Left lobe of liver (tissue), 2 donors: ENCODE measurements at places on chromosomes 5 and 9.

- DNase-seq, result peak; percentile 52
Measured at GRCh38 chr9:134223091-134223490, 58.7 kb upstream of the RNU6ATAC start.

- no peak for DNase-seq
Measured at GRCh38 chr9:137461663-137462395, 2.7 kb upstream of the NSMF start.

GRCh38 chr5:92421942-92422341 is 1038.8 kb upstream of the ARRDC3 start:
- DNase-seq, result no peak

- no peak for DNase-seq
Measured at GRCh38 chr5:57036761-57037160, 84.8 kb upstream of the MIER3 start.

DNA sequence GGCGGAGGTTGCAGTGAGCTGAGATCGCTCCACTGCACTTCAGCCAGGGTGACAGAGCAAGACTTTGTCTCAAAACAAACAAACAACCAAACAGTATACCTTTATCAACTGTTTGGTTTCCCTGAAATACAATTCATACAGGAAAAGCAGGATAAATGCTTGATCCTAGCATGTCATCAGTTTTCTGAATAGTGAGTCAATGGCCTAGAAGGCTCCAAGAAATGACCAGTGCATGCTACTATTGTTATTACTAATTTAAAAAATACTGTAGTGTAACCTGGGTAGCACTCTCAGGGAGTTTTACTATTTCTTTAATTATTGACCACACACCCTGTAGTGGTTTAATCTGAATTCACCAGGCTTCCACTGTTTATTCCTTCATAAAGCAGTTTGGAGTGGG is 101.0 kb upstream of the PTPN3 start:
- DNase-seq, result no peak

DNA sequence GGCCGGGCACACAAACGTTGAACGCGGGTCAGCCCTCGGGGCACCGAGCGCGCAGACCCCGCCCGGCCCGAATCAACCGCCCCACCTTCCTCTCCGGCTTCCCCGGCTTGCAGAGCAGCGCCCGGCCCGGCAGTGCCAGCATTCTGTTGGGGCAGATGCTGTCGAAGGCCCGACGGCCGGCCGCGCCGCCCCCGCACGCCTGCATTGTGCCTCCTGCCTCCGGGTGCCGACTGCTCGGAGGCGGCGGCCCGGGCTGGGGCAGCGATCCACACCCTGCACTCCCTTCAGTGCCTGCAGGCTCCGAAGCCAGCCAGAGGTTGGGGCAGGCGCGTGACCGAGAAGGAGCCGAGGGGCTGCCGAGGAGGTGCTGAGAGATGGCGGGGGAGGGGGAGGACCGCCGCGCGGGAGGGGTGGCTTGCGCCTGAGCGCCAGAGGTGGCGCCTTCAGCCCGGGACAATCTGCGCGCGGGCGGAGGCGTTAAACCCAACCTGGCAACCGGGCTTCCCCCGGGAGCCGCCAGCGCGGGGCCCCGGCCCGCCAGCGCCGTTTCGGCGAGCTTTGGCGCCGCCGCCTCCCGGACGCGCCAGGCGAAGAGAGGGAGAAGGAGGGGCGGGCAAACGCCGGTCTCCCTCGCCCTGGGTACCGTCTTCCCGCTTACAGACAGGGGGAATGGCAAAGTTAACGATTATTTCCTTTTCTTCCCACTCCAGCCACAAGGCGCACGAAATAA is at the start of gene MCIDAS:
MCIDAS (minus strand) TSS at position 382 of the 730 bp plus-strand sequence; CDS start at position 205, 177 bp downstream.
- peak; percentile 49 for DNase-seq

GRCh38 chr5:142295084-142295758 is 29.6 kb downstream of the SPRY4 start:
- DNase-seq, result no peak

- no peak for DNase-seq
Measured at GRCh38 chr9:80995759-80996158, 693.6 kb downstream of the TLE1 start.

DNA sequence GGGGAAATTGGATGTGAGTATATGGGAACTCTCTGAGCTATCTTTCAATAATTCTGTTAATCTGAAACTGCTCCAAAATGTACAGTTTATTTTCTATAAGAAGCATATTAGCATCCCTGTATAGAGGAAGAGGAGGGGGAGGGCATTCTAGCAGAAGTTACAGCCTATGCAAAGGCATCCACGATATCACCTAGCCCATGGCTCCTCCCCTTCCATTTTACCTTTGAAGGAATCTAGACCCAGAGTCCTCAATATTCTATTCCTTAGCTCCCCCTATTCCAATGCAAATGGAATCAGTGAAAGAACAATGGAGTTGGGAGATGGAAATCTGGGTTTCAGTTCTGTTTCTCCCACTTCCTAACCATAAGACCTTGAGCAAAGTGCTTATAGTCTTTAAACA is 132.9 kb upstream of the IFNE start:
- no peak for DNase-seq

DNA sequence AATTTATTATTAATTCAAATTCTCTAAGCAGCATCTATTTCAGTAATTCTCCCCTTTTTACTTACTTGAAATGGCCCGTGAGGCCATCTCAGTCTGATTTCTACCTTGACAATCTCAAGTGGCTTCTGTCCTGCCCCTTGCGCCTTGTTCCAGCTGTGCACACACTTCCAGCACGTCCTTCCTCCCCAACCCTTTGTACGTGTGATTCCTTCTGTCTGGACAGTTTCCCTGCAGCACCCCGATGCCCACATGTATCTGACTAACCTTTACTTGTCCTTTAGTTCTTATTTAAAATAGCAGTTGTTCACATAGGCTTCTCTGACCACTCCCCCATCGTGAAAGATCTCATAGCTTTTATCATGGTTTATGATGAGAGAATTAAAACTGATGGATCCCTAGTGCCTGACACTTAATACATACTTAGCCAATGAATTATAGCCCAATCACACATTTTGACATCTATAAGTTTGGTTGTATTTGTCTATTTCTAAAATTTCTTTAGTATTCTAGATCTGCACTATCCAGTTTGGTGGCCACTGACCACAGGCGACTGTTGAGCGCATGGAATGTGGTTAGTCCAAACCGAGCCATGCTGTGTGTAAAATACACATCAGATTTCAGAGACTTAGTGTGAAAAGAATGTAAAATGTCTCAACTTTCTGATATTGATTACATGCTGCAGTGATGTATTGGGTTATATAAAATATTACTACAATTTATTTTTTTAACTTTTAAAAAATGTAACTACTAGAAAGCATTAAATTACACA is 14.3 kb downstream of the ZBTB34 start:
- DNase-seq, result no peak

DNA sequence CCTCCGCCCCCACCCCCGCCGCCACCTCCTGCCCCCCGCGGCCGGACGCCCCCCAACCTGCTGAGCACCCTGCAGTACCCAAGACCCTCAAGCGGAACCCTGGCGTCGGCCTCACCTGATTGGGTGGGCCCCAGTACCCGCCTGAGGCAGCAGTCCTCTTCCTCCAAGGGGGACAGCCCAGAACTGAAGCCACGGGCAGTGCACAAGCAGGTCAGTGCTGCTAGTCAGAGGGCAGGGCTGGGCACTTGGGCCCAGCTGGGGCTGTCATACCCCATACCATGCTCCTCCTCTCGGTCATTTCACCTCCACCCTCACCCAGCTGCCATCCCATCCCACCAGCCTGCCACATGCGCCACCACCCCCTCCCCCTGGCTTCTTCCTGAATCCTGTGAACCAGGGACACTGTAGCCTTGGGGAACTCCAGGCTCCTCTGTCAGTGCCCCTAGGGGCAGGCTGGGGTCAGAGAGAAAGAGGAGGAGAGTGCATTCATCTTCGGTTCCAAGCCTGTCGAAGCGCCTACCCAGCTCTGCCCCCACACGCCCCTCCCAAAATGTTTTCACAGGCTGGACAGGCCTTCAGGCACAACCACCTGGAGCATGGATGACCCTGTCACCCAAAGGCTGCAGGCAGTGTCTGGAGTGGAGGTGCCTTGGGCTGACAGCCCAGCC is 122.0 kb downstream of the DAB2IP start:
- no peak for DNase-seq

GRCh38 chr5:138875552-138875875 is 379 bp upstream of the LRRTM2 start:
- no peak for DNase-seq

GRCh38 chr5:33999978-34000377 is 7.9 kb downstream of the AMACR start:
- DNase-seq, result no peak

DNA sequence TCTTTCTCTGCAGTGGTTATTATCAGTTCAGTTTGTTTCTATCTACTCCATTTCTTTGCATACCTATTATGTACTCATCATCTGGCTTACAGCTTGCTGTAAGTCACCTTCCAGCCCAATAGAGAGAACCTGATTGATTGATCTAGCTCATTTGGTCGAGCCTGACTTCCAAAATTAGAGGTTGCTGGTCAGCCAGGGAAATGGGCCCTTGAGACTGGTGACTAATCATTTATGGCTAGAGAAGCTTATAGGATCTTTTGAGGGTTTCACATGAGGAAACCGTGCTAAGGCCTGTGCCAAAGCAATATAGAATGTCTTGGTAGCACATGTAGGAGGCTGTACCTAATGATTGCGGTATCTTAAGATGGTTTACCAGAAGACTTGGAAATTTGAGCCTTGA is 5.8 kb downstream of the SREK1 start:
- DNase-seq, result no peak

GRCh38 chr5:133426264-133426663 is 186.1 kb downstream of the FSTL4 start:
- DNase-seq, result no peak

GRCh38 chr9:76537150-76537646 is 78.2 kb downstream of the GCNT1 start:
- DNase-seq, result no peak

DNA sequence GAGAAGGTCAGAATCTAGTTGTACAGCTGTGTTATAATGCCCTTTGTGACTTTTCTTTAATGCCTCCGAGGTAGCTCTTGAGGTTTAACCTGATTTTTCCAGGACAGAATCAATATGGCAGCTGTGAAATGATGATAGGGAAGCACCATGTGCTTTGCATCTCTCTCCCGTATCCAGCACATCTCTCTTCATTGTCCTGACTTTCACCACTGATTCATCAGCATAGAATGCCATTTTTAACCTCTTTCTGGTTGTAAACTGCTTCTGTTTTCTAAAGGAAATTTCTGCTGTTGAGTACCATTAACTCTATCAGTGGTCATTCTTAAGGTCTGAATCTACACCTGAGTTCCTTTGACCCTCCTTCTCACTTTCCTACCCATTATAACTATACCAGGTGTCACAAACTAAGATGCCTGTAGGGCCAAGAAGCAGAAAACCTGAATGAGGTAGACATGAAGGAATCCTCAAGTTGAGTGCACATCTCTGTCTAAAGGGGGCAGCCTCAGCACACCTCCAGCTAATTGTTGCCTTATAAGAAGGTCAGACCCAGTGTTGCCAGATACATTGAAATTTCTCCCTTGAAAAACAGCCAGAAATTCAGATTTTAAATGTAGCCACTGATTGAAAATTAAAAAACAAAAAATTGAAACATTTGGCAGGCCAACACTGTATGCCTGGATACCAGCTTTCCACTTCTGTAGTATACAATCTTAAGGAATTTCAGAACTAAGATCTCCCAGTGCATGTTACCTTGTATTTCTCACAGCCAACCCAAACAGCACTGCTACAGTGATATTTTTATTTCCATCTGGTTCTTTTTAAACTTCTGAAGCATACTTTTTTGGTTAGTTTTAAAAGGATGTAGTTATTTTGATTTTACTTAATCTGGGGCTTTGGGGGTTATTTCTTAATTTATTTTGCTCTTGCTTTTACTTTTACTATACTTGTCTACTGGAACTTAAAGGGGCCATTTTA is 35.8 kb upstream of the TLX3 start:
- DNase-seq, result no peak

- no peak for DNase-seq
Measured at GRCh38 chr5:77627869-77628674, 10.4 kb downstream of the OTP start.

DNA sequence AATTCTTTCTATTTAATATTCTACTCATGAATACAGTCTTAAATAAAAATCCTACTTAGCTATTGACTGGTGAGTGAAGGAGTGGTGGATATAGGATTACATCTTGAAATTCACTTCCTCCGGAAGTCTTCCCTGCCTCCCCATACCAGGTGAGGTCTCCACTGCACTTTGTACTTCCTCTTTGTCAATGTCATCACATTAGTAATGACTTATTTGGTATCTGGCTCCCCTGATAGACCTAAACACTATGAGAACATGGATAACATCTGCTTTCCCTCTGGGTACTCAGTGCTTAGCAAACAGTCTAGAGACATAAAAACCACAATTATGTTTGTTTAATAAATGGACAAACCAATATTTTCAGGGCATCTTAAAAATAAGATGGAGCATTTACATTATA is 532.1 kb downstream of the PDE4D start:
- DNase-seq, result no peak

GRCh38 chr5:9557696-9558095 is 11.8 kb upstream of the SEMA5A start:
- no peak for DNase-seq

DNA sequence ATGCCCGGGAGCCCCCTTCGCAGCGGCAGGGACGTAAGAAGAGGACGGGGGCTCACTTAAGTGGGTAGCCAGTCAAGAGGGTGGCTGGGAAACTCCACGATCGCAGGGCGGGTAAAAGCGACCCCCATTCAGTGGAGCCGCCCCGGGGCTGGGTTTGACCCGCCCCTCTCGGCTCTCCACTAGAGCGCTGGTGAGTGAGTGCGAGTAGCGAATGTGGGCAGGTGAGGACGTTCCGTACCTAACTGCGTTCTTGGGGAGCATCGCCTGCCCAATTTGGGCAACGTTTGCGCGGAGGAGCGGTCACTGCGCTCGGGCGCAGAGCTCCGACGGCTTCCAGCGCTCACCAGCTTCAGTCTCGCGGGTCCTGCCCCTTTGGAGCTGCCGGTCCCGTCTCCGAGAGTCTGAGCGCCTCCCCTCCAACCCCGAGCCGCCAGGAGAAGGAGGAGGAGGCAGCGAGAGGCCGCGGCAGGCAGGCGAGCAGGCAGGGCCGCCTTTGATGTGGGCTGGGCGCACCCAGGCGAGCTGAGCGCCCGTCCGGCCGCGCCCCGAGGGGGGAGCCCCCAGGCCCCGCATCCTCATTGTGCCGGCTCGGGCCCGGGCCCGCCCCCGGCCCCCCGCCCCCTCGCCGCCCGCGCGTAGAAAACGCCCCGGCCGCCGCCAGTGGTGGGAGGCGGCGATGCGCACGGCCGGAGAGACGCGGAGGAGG is at the start of gene FGF18:
FGF18 (plus strand) TSS at position 666 of the 706 bp plus-strand sequence. CDS start 553 bp downstream, outside the sequence.
- DNase-seq, result peak; percentile 43

GRCh38 chr5:143791848-143792731 is 19.9 kb upstream of the HMHB1 start:
- no peak for DNase-seq

- DNase-seq, result no peak
Measured at GRCh38 chr9:14212077-14212476, 101.9 kb downstream of the NFIB start.

GRCh38 chr5:157196045-157196444 is 15.4 kb downstream of the ITK start:
- DNase-seq, result no peak

- no peak for DNase-seq
Measured at GRCh38 chr9:137077010-137077747, at the start of gene UAP1L1. Gene UAP1L1 (plus strand): TSS chr9:137077517. CDS start chr9:137077533, 16 bp downstream.
